ENCODE measurements at places on chromosomes 4 and X.

- DNase-seq = no peak
Measured at GRCh38 chr4:150135134-150135772, 57.0 kb downstream of the DCLK2 start.

DNA sequence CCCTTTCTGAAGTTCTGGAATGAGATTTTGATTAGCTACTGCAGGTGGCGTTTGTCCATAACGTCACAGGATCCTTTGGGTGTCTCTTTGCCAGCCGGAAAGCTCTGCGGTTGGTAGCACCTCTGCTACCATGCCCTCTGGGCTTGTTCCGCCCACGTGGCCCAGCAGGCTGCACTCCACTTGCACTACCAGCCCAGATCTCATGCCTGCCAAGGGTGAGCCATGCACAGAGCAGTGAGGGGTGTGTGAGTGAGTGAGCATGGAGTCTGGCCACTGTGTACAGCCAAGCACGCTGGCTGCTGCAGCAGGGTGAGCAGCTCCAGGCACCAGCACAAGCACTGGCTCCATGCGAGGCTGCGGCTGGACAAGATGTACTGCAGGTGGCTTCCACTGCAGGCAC, 6.6 kb upstream of the HNRNPD start:
- DNase-seq = no peak

GRCh38 chr4:114229706-114230105, 250.3 kb upstream of the ARSJ start:
- DNase-seq = no peak

- DNase-seq = no peak
Measured at GRCh38 chr4:183035726-183036415, 63.2 kb upstream of the WWC2 start.

DNA sequence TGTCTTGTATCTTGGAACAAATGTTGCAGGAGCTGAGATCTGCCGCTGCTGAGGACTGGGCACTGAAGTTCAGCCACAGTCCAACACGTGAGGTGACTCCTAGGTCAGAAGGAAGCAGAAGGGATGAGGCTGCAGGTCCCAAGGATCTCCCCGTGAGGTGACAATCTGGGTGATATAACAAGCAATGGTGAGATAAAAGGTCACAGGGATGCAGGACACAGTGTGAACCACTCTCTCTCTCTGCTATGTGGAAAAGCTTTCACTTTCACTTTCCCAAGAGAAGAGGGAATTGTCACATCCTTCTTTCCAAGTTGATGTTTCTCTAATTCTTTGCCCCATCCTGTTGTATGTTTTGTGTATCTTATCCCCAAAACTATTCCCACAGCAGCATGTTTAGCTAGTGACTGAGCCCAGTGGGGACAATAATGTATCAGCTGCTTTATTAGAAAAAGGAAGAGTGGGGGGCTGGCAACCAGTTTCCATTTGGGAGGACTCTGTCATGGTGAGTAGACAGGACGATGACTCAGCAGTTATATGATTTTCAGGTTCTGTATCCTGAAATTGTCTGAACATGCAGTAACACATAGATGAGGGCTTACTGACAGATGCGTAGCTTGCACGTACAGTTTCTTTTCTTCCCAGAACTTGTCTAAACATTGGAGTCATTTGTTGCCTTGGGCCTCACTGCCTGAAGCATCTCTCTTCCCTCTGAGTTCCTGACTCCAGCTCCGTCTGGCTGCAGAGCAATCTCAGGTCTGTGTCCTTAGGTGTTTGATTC, 1415.8 kb upstream of the TENM3 start:
- no peak for DNase-seq

GRCh38 chrX:129559783-129560182, 19.7 kb downstream of the OCRL start:
- no peak for DNase-seq

DNA sequence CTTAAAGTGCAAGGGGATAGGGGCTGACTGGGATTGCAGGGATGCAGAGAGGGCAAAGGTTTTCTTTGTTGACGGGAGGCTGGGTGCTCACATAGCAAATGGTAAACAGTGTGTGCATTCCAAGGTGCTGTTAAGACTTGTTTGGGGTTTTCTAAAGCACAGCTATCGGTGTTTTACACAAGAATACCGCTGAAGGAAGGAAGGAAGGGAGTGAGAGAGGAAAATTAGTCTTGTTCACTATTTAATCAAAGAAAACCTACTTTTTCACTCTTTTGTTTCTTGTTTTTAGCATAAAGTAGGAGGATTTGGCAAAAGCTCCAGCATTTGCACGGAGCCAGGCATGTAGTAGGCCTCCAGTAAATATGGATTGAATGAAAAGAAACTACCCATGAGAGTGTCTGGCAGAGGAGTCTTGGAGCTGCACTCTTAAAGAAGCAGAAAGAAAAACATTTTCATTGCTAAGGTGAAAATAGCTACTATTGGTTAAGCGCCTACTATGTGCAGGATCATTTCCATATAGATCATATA, 99.7 kb downstream of the FIP1L1 start:
- DNase-seq = no peak

DNA sequence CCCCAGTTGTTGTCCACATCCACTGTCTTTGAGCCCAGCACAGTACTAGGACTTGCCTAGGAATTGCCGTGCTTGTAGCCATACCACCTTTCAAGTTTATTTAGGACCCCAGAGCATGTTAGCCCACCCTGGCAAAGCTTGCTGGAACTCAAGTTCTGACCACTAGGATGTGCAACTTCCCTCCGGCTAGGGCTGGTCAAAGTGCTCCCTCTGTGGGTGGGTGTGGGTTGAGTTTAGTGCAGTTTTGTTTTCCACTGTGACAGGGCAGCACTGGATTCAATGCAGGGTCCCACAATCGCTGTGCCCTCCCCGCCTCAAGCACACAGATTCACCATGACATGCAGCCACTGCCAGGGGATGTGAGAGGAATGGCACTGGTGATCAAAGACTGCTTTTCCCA, 96.0 kb downstream of the RASGEF1B start:
- DNase-seq = no peak

- no peak for DNase-seq
Measured at GRCh38 chrX:129115104-129115503, 408.2 kb downstream of the SMARCA1 start.

DNA sequence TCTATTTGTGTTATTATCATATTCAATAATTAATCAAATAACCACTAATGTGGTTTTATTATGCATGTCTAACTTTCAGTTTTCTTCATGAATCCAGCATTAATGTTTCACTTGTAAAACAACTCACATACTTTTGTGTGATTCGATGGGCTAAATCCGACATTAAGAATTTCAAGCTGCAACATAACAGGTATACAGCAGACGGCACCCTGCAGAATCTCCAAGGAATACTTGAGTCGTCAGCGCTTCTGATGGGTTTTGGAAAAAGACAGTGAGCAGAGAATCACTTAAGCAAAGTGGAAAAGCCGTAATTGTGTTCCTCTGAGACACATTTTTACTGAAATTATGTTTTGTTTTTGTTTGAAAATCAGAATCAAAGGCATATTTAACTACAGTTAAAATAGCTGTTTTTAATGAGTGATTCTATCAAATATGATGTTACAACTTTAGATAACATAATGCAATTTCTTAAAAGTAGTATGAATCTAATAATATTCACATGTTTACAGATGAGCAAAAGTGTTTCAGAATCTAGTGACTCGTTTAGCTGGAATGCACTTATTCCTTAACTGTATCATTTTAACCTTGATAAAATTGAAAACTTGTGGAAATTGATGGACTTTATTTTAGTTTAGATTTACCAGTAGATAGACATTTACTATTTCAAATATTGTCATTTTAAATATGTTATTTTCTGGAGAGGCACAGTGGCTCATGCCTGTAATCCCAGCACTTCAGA, 514.8 kb downstream of the CCSER1 start:
- DNase-seq = no peak

DNA sequence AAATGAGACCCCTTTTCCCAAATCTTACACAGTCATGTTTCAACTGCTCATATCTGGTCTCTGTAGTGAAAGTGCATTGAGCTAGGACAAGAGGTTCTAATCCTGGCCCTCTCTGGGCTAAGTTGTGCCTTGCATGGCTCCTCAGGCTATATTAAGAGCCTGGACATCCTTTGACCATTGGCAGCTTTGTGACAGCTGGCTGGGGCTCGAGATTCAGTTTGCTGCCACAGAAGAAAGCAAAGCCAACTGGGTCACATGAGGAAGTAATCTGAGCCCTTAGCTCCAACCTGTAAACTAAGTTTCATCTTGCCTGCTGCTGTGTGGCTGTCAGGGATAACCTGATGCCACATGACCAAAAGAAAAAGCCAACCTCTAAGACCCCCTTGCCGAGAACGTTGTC, 51.8 kb upstream of the JADE1 start:
- DNase-seq = no peak

DNA sequence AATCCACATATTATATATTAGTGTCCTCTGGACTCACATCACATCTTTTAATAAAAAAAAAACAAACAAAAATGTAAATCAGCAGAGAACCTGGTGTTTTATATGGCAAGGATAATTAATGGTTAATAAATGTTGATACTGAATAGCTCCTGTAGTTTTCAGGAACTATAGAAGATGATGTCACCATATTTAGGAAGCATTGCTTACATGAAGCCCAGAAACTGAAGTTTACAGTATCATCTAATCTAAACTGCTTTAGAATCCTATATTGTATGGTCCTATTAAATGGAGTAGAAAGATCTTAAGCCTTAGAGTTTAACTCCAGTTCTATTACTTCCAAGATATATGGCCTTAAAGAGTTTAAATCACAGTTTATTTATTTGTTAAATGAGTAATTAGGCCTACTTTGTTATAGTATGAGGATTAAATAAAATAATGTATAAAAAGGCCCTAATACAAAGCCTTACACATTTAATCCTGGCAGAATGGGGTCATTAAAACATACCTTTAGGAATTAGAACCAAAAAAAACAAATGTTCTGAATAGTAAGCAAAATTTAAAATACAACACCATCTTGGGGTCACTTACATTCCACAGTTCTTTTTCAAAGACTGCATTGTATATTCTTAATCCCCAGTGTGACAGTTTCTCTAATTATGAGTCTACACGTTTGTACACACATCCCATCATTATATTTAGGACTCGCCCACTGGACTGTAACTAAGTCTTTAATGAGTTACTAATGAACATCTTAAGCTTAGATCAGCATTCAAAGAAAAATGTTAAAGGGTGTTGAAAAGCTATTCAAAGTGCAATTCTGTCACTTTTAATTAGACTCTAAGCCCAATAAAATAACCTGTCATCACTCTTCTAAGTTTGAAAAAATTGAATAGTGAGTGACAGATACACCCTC, 305.9 kb downstream of the ADGRL3 start:
- no peak for DNase-seq

DNA sequence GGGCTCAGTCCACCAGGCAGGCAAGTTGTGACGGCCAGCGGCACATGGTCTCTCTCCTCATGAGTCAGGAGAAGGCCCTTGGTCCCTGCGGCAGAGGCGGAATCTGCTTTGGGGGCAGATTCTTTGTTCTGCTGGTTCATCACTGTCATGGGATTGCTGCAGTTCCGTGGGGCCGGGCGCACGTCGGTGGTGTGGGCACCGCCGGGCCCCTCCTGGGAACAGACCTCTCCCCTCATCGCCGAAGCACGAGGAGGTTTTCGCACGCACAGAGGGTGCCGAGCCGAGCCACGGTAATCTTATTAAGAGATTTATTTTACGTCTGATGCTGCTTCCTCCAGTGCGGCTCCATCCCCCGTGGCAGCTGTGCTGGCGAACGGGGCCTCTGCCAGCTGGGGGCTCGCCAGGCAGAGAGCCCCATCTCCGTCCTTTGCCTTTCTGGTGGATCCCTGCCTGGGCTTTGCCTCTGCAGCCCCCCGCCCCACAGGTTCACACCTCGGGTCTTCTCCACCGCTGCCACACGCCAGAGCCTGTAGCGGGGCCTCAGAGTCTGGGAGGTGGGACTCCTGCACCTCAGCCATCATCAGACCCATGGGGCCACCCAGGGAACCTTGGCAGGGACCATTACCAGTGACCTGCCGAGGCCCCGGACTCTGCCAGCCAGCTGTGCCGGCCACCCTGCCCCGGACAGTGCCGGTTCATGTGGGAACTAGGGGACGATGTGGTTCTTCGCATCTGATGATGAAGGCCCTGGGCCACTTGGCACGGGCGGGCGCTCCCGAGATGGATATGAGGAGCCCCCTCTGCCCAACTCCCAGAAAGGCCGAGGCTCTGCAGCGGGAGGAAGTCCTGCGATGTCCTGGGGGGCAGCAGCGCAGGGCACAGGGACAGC, 86.7 kb upstream of the NKX1-1 start:
- DNase-seq = no peak

DNA sequence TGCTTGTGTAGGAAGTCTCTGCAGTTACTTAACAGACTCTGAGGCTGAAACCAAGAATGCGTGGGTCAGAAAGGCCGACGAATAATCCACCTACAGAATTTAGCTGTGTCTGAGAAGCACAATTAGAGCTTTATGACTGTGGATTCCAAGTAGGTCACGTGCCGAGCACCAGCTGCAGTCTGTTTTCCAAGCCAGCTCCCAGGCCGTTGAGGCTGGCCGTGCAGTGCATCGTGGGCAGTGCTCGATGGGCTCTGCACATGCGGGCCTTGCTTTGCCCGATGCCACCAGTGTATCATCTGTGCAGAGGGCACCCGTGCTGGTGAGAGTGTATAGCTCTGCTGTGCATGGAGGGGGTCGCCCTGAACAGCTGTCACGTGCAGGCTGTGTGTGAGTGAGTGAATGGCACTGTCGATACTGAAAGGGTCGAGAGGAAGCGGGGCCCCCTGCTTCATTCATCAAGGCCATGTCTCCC, 67.5 kb upstream of the CLDN34 start:
- DNase-seq = no peak

GRCh38 chr4:48706736-48707135, 73.3 kb downstream of the FRYL start:
- DNase-seq = peak; percentile 12

- DNase-seq = no peak
Measured at GRCh38 chr4:24212642-24213041, 322.8 kb upstream of the PPARGC1A start.

DNA sequence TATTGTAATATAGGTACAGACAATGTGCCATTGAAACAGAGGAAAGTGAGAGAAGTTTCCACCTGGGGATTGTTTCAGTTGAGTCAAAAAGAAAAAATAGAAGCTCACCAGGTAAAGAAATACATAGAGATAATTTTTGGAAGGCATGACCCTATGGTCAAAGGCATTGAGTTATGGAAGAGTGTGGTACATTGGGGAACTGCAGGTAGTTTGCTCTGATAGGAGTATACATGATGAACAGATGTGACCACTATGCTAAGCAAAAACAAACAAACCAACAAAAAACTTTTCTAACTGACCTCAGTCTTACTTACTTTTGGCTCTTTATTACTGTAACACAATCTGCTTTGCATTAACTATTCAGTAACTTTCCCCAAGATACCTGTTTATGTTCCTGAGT, 85.9 kb downstream of the UGT8 start:
- no peak for DNase-seq

GRCh38 chrX:10983526-10983925, 127.6 kb upstream of the HCCS start:
- DNase-seq = no peak
